ENCODE measurements at places on chromosomes 5 and 9. TPM values are rescaled to one million over a fixed set of nuclear protein-coding genes. Genes with fewer than 3 reads are reported as not detected.

Gene LIFR
- 0.10 TPM for total RNA-seq

Gene CTNND2
- not detected for total RNA-seq

Gene LCN6
- total RNA-seq, result not detected

Gene NIPAL4
- 2.2 TPM for total RNA-seq

Gene CMYA5
- 0.15 TPM for total RNA-seq

Gene PDE8B
- total RNA-seq, result 0.07 TPM

- DNase-seq, result no peak
Observed at GRCh38 chr5:170269579-170269978, 28.0 kb downstream of the LCP2 start.

Gene NSUN2
- total RNA-seq, result 149 TPM

DNA sequence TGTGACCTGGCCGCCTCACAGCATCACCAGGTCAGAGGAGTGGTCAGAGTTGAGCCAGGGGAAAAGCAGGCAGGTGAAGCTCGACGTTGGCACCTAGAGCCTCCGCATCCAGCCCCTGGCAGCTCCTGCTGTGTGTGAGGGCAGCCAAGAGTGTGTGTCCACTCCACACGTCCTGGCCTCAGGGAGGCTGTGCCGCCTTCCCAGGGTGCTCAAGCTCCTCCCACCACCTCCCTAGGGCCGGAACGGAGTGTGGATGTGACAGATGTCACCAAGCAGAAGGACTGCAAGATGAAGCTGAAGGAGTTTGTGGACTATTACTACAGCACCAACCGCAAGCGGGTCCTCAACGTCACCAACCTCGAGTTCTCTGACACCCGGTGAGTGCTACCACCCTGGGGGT is 72.5 kb downstream of the PHF2 start:
- DNase-seq, result no peak

DNA sequence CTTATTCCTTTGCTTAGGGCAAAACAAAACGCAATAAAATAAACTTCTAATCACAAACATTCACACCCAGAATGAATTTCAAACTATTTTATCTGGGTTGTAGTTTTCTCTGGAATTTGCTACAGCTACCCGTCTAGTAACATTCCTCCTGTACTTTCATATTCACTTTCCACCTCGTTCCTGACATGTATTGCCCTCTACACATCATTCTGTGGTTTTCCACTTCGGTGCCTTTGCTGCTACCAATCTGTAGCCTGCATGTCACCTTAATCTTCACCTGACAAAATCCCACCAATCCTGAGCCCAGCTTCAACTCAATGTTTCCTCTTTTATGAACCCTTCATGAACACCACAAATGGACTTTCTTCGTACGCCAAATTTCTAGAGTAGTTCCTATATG is 694.1 kb upstream of the C9orf72 start:
- DNase-seq, result no peak

- no peak for DNase-seq
Observed at GRCh38 chr5:921456-922435, 29.1 kb downstream of the TRIP13 start.

- DNase-seq, result no peak
Observed at GRCh38 chr9:116791326-116791725, 104.2 kb downstream of the TRIM32 start.

DNA sequence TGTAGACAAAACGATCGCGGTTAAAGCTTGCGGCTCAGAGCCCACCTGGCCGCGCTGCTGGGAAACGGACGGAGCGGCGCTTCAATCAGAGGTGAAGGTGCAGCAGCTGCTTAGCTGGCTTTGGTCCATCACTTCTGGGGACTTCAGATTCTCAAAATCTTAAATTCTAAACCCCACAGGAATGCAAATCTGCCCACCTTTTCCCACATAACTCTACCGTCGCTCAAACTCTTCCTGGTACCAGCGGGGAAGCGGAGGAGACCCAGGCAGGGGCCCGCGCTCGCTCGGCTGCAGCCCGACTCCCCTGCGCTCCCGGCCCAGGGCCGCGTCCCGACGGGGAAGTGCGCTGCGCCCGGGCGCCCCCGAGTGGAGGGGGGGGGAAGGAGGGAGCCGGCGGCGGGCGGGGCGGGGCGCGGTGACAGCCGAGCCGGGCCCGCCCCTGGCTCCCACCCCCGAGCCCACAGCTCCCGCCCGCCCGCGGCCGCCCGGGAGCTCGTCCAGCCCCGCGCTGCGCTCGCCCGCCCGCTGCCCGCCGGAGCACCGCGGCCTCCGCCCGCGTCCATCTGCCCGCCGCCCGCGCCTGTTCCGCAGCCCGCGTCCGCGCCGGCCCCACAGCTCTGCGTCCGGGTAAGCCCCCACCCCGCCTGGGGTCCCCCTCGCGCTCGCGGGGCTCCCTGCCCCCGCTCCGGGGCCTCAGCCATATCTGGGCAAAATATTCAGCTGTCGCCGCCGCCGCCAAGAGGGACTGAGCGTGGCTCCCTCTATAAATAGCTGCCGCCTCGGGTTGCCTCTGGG is at the start of gene TMOD1:
Gene TMOD1 (plus strand): TSS at position 490 of the 795 bp plus-strand sequence. CDS start 22,523 bp downstream, outside the sequence.
- DNase-seq, result peak; percentile 28

Gene SLCO6A1
- not detected for total RNA-seq
